Caki2 (cell line): ENCODE measurements at places on chromosomes 4 and X. TPM values are rescaled to one million over a fixed set of nuclear protein-coding genes. Genes with fewer than 3 reads are reported as not detected.

DNA sequence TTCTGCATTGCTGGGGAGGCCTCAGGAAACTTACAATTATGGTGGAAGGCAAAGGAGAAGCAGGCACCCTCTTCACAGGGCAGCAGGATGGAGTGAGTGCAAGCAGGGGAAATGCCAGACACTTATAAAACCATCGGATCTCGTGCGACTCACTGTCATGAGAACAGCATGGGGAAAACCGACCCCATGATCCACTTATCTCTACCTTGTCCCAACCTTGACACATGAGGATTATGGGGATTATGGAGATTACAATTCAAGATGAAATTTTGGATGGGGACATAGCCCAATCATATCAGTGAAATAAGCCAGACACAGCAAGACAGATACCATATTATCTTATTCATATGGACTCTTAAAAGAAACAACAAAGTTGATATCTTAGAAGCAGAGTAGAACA is 134.9 kb downstream of the C4orf33 start:
- no peak for DNase-seq

- DNase-seq = peak; percentile 54
These were observed 612 bp downstream of the CPLX1 start for GRCh38 chr4:825063-825970.

DNA sequence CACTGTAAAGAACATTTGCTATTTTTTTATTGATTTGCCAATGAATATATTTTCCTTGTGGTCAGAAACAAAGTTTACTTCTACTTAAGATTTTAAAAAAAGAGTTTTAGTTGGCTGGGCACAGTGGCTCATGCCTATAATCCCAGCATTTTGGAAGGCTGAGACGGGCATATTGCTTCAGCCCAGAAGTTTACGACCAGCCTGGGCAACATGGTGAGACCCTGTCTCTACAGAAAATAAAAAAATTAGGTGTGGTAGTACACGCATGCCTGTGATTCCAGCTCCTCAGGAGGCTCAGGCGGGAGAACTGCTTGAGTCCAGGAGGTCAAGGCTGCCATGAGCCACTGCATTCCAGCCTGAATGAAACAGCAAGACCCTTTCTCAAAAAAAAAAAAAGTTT is 36.8 kb downstream of the LRP2BP start:
- DNase-seq = peak; percentile 13

The AMBN gene
- total RNA-seq = not detected in 2 replicates

The CSN1S1 gene
- total RNA-seq = not detected in 2 replicates

DNA sequence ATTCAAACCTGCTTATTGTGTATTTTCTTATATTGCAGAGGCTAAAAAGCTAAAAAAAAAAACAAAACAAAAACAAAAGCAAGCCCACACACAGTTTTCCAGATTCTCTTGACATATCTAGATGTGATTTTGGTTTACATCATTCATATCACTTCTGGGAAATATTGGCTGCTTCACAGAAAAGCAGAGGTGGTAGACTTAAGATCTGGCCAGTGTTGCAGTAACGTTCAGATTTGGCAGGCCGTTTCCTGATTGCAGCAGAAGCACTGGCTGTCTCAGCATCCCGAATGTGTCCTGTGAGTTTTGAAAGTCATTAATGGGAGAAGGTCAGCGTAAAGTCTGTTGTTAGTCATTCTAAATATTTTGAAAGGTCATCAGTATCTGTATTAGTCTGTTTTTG is 2062.0 kb downstream of the ARAP2 start:
- DNase-seq = no peak

GRCh38 chr4:80711956-80712355 is 318.6 kb upstream of the BMP3 start:
- DNase-seq = no peak
